ENCODE measurements at places on chromosomes 1 and 21.

- peak; percentile 48 for ATAC-seq
These were observed 58.1 kb downstream of the SCCPDH start for GRCh38 chr1:246782120-246782900.

GRCh38 chr1:5577255-5578040 lies 414.8 kb downstream of the NPHP4 start:
- ATAC-seq: no peak

DNA sequence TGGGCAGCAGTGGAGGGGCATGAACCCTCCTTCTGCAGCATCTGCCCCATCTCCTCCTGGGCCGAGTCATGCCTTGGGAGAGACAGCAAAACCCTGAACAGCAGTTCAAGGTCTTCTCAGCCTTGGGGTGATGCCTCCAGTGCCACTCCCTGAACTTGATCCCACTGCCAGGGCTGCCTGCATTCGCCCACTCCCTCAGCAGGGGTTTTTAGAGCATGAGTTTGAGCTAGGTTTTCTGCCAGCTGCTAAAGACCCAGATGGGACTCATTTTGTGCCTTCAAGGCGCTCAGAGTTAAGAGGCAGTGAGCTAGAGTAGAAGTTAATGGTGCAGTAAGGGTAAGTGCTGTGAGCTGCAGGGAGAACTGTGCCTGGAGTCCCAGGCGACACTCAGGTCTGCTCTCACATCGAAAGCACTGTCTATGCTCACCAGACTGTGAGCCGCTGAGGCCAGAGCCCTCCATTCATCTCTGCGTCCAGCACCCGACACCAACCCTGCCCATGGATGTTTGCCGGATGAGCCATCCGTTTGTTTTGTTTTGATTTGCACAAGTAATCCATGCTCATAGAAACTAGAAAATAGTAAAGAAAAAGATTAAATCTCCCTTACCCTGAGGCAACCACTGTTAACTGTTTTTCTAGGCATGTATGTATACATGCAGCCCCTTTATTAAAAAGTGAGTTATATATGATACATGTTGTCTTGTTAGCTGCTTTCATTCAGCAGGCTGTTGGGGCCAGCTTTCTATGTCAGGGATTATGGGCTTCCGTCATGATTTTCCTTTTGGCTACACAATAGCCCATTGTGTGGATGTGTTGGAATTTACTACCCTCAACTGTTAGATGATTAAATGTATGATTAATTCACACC lies 67.8 kb downstream of the VPS26C start:
- no peak for ATAC-seq

DNA sequence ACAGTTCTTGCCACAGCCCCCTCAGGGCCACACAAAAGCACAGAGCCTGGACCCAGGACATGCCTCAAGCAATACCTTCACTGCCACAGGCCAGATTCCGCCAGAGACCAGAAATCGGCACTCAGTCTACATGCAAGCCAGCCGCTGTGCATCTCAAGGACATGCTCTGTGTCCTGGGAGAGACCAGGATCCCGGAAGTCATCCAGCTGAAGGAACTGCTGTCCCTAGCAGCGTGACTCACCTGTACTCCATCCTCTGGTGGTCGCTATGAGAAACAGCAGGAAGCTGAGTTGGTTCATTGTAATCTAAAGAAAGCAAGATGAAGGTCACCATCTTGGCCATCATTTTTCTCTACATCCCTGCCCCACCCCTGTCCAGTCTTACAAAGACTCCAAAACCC lies 401 bp downstream of the ITLN1 start:
- ATAC-seq: no peak

DNA sequence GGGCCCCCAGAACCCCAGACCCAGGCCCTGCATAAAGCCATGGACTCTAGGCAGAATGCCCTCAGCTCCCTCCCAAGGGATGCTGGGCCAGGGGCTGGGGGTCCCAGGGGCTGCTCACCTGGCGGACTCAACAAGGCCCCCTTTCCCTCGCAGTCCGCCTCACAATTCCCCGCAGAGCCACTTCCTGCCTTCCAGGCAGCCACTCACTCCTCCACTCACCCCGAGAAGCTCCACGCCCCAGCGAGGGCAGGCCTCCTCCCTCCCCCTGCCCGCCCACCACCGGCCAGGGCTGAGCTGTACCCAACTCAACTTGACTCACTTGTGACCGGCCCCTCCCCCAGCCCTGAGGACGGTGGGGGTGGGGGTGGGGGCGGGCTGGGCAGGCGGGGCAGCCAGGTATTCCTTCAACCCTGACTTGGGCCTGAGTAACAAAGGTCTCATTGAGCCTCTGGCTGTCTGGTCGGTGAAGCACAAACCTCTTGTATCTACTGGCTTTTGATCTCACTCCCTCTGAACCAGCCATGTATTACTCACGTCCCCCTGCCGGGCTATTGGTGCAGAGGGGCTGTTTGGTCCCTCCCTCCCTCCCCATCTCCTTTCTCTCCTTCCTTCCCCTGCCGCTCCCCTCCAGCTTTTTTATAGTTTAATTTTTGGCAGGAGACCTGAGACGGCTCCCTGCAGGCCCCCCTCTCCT lies 5.9 kb downstream of the BLACAT1 start:
- no peak for ATAC-seq

GRCh38 chr1:207805841-207806421 lies 54.1 kb downstream of the CD46 start:
- peak; percentile 95 for ATAC-seq

DNA sequence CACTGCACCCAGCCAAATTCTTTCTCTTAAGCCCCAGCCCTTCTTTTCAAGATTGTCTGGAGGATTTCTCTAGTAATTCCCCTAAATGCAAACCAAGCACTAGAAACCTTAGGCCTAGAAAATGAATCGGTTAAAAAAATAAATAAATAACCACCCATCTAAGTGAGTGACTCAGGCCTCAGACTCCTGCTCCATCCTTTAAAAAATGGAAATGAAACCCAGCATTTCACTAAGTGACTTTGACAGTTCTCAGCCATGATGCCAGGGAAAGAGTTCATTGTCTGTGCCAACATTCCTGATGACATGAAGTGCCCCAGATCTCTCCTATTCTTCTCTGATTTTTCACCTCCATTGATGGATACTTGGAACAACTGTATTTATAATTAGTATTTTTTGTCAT lies 415.2 kb upstream of the DAB1 start:
- ATAC-seq: no peak

- no peak for ATAC-seq
These were observed 5.3 kb downstream of the PRDM16 start for GRCh38 chr1:3074297-3074741.

GRCh38 chr1:170533298-170533697 lies 1.3 kb downstream of the GORAB start:
- ATAC-seq: no peak

DNA sequence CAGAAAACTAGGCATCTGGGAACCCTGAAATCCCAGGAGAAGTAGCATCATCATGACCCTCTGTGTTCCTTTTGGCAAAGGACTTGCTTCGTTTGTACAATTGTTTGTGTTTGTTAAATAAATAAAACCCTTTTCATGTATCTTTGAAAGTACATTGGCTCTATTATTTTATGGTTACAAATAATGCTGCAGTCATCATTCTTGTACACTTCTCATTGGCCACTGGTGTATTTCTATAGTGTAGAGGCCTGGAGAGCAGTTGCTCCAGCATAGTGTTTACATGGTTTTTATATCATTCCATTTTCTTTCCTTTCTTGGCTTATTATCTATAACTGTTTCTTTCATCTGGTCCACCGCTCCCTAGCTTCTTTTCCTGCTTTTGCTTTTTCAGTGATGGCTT lies 253.3 kb downstream of the FAM72C start:
- ATAC-seq: no peak

DNA sequence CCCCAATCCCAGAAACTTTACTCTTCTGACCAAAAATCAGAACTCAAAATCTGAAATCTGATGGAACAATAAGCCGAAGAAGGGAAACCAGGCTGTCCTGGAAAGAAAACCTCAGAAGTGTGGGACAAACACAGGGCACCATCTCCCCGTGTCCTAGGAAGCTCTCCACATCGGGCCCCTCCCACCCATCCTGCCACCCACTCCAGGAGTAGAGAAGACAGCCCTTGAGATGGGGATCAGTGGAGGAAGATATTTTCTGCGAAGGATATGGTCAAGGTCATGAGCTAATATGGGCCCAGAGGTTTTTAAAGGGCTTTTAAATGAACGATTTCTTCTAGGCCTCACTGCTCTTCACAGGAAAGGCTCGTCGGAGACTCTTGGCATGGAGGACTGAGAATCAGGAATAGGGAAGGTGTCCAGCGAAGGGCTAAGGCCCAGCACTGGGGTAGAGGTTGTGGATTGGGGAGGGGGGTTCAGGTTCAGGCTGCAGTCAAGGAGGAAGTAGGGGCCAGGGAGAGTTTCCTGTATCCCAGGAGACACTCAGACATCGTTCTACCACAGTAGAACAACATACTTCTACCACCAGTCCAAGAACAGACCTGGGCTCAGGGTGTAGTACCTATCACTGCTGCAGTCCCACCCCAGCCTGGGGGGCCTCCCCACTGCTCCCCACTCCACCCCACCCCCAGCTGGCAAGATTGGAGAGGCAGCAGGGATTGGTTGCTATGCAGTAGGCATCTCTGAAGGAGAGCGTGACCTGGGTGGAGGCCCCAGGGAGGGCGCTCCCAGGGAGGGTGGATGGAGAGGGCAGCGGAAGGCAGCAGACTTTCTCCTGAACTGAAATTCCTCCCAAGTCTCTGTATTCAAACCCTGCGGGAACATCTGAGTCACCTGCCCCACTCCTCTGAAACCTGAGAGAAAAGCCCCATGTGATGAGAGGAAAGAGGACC lies 1.2 kb upstream of the S100A5 start:
- no peak for ATAC-seq

GRCh38 chr1:198849093-198849492 lies 210.3 kb downstream of the PTPRC start:
- ATAC-seq: no peak

DNA sequence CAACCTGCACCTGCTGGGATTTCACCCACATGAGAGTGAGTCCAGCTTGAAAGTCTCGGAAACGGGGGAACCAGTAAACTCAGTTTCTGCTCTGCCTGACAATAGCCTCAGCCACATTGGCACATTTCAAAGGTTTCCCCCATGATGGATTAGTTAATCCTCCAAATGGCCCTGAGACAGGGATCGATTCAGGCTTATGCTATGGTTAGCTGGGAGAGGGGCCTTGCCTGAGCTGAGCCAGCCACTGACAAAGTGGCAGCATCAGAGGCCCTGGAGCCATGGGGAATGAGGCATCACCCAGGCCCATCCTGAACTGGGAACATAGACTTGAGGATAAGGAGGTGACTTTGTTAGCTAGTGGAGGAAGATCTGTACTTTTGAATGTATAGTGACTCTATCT lies 2.9 kb upstream of the CLSTN1 start:
- ATAC-seq: no peak

GRCh38 chr21:38804789-38805327 lies 871 bp upstream of the ETS2 start:
- peak; percentile 63 for ATAC-seq

- no peak for ATAC-seq
These were observed 11.3 kb downstream of the POU2F1 start for GRCh38 chr1:167231873-167232450.

GRCh38 chr1:32199717-32200072 lies 700 bp upstream of the CCDC28B start:
- ATAC-seq: no peak

DNA sequence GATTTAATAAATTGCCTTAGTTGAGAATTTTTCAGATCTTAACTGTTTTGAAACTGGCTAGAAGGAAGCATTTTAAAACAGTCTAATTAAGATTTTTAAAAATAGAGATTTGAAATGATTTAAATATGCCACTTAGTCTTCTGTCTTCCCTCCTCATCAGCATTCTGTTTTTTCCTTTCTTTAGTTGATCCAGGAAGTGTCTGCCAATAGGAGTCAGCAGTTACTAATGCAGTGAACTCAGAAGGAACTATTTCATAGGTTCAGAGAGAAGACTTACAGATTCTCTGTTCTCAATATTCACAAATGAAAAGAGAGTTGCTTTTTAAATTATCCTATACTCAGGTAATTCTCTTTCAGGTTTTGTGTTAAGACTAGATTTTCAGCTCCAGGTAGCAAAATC lies 84.5 kb downstream of the RPS6KC1 start:
- no peak for ATAC-seq

DNA sequence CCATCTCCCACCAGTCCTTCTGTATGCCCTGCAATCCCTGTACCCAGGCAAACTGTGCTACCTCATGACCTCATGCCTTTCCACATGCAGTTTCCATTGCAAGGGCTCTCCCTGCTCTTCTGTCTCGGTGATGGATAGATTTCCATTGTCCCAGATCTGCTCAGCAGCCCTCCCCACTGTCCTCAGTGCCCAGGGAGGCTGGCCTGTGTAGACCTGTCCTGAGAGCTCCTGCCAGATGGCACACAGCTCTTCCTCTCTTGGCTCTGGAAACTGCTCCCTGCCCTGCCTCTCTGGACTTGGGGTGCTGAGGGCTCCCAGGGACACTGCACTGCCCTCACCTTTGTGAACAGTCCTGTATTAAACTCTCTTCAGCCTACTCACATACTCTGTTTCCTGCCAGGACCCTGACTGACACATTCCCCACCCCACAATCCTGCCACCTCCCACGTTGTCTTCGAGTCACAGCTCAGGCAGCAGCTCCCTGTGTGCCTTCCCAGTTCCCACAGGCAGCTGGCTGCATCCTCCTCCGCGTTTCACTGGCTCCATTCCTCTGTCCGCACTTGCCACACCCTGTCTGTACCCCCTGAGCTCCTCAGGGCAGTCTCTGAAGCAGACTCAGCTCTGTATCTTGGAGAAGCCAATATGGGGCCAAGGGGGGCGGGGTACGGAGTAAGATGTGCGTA lies 57.0 kb downstream of the SPATA46 start:
- no peak for ATAC-seq

- peak; percentile 72 for ATAC-seq
These were observed 586.4 kb upstream of the ZRANB2 start for GRCh38 chr1:71667216-71667615.

GRCh38 chr1:211017075-211017718 lies 116.8 kb downstream of the KCNH1 start:
- no peak for ATAC-seq

DNA sequence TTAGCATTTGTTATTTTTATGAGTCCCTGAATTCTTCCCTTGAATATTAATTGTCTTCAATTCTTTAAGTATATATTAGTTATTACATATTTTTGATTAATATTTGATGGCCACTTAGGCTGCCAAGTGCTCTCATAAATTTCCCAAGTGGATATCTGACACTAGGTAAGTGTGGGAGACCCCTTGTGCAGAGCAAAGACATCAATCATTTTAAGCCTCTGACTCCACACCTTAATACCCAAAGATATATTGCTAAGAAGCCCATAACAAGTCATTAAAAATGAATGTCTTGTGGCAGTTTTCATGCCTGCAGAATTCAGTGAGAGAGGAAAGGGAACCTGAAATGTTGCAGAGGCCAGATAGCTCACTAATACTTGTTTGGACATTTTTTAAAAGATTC lies 58.4 kb upstream of the PROX1 start:
- no peak for ATAC-seq

DNA sequence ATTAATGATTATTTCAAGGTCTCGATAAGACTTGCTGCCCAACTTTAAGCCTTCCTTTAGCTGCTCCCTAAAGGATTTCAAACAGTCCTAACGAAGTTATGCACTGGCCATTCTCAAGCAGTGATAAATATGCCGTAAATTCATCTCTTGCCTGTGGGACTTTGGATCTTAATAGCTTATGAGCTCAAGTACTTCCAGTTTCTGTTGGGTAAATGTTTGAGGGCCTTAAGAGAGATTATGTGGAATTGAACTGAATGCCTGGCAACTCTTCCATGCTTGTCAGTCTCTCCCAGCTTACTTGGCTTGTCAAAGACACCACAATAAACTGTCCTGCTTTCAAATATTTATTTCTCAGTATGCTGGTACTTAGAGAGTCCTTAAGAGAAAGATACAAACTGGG lies 3.5 kb upstream of the OR10J4 start:
- no peak for ATAC-seq

GRCh38 chr1:86377341-86377740 lies 18.8 kb downstream of the ODF2L start:
- ATAC-seq: no peak
